ENCODE measurements at places on chromosomes 2 and 18.

DNA sequence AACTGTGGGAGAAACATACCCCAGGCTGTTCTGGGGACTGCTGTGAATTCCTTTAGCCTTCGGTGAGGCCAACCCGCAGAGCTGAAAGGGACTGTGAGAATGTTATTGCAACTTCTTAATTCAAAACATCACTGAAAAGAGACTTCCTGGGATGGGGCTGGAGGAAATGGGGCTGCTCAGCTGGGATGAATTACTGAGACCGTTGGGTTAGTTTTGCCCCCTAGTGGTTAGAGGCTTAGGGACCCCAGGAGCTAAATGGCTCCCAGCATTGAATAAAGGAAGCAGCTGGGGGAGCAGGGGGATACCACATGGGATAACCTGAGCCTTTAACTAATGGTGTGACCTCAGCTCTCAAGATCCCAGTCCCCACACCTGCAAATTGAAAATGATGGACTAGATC is 941.1 kb upstream of the FANCL start:
- DNase-seq: peak; percentile 8

DNA sequence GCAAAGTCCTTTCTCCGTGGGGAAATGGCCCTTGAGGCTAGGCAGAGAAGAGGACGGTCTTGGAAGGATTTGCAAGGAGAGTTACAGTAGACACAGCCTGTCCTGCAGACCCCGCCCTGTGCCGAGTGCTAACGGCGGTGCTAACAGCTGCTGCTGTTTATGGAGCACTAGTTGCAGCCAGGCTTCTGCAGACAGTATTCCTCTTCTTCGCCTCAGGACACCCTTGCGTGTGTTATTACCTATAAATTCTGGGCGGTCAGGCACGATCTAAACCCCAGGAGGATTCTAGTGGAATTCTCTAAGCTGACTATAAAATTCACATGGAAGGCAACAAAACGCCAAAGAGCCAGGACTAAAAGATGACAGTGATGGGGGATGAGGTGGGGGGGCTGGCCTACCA is 139.8 kb downstream of the GLI2 start:
- no peak for DNase-seq

DNA sequence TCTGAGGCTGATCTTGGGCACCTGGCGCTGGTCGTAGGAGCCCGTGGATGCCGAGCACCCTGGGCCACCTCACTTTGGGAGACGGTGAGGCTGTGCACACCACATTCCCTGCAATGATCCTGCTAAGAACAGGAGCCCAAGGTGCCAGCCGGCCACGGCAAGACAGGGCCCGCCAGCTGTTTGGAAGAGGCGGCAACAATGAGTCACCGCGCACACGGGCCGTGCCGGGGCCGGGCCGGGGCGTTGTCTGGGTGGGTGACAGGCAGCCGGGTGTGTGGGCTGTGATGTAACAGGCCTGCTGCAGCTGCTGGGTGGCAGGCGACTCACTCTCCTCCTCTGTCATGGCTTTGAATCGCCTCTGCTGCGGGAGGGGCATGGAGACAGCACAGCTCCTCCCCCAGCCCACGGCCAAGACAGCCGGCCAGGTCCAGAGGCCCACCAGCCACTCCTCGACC is 49.7 kb upstream of the ODC1 start:
- no peak for DNase-seq

GRCh38 chr2:150832686-150833085 is 345.2 kb upstream of the RND3 start:
- no peak for DNase-seq

DNA sequence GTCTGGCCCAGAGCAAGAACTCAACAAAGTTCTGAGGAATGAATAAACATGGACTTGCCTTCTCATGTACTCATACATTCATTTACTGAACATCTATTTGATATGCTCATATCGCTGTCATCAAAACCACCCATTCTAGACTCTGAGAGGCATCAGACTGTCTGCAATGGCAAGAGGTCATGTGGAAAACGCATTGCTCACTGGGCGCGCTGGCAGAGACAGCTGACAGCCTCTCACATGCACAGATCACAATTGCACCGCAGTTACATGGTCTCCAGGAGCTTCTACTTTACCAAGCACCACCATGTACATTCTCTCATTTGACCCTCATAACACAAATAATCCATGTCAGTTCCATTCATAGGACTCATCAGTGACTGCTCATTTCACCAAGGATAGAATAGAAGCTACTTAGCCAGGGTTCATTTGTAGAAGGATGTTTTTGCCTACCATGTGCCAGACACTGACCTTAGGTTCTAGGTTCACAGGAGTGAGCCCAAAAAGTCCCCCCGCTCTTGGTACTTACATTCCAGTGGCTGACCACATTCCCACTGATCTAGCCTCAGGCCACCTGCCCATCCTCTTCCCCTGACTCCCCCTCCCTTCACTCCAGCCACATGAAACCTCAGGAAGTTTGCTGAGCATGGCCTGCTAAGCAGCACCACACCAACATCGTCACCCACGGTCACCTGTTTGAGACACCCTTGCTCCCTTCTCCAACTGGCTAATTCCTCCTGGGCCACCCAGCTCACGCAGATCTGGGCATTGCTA is 6.1 kb downstream of the FAM124B start:
- no peak for DNase-seq

DNA sequence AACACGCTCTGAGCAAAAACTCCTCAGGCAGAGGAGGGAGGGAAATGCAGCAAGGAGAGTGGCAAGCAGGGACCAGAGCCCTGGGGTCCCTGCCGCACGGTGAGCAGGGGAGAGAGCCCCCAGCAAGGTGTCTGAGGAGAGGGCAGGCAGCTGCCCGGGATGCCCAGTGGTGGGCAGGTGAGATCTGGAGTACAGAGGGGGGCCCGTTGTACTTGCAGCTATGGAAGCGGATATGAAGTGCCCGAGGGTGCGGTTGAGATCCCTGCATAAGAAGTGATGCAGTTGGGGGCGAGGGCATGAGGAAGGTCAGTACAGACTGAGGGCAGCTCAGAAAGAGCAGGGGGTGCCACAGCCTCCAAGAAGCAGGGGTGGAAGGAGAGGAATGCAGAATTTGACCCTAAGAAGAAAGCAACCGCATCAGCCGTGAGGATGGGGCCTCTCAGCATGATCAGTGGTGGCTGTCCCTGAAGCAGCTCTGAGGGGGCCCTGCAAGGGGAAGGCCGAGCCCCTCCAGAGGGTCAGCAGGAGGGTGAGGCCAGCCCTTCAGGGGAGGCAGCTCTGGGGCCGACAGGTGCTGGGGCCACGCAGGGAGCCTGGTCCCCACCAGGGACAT is 29.4 kb downstream of the MTERF4 start:
- DNase-seq: no peak

DNA sequence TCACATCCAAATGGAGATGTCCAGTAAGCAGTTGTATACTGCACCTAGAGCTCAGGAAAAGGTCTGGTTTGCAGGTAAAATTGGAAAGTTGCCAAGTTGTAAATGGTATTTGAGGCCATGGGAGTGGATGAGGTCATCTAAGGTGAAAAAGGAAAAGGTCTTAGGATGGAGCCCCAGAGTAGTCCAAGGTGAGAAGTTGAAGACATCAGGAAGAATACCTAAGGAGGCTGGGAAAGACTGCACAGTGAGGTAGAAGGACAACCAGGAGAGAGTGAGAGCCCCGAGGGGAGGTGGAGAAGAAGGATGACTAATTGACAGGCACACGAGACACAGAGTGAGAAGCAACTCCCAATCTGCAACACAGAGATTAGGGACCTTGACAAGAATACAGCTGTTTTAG is 10.7 kb downstream of the DPP4 start:
- DNase-seq: no peak

- no peak for DNase-seq
Measured at GRCh38 chr2:241036397-241036963, 38.1 kb downstream of the SNED1 start.

DNA sequence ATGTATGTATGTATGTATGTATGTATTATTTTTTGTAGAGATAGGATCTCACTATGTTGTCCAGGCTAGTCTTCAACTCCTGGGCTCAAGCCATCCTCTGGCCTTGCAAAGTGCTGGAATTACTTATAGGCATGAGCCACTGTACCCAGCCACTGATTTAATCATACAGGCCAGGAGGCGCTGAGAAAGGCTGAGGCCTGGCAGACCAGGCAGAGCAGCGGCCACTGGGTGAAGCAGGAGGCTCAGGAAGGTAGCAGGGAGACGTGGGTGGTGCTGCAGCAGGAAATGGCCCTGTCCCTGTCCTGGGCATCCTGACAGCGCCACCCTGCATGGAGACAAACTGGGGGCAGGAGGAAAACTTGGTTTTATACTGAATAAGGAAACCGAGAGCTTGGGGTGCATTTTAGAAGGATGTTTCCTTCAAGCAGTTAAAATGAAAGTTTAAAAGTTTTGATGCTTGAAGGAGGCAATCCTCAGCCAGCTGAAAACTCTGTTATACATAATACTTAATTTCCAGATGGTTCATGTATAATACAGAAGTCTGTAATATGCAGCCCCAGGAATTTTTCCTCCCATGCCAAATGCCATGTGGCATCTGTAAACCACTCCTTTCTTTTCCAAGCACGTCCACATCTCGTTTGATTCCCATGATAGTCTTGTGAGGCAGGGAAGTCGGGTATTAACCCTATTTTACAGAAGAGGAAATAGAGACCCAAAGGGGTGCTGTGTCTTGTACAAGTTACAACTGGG is 182.4 kb downstream of the CELF4 start:
- no peak for DNase-seq

- DNase-seq: no peak
Measured at GRCh38 chr18:71485611-71486010, 1058.5 kb downstream of the CBLN2 start.

DNA sequence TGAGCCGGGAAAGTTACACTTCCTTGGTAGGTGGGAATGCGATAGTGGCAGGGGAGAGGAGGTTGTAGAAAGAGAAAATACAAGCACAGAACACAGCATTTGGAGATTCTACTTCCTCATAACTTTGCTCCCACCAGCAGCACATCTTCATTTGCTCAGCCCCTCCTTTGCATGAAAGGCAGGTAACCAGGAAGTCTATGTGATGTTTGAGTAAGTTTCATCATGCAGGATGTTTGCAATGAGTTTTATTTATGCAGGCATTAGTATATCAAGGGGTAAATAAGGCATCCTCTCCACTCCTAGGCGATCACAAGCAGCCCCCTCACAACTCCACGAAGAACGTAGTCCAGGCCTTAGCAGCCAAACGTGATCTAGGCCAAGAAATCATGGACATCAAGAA is 5.0 kb downstream of the RNF152 start:
- DNase-seq: no peak

DNA sequence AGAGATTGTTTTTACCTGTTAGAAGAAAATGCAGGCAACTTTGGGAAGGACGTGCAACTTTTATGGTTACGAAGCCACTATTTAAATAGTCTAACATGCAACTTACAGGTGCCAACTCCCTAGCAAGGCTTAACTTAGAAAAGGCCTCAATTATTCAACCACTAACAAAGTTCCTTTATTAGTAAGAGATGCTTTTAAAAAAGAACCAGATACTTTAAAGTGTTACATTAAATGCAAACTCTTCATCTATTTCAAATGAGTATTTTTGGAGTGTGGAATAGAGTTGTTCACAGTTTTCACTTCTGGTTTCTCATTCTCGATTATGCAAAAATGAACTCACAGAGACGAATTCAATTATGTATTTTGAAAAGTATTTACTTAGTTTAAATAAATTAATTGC is 51.7 kb downstream of the PELI1 start:
- no peak for DNase-seq

DNA sequence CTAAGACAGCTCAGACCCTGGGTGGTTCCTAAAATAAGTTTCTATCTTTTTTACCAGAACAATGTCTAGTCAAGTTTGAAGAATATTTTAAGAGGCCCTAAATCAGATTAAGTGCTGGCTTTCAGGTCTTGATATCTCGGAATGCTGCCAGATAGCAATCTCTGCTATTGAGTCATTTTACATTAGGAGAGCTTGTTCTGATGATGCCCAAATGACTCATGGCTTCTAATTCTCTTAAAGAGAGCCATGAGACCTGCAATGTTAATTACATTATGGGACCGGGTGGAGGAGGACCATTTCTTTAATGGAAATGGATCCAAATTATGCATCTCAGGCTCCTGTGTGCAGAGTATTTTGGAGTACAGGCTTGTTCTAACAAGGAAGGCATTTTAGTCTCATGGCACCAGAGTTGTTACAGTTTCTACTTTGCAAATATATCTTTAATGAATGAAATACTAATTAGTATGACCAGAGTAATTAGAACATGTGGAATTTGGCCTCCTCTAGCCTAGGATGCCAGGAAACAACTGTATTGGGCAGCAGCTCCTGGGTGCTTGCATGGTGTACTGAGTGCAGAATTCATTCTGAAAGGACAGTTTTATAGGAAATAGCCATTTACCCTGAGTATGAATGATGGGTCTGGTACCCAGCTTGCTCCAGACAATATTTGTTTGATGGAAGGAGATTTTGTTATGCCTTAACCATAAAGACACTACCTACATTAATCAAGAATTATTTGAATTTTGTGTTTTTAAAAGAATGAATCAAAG is 94.0 kb upstream of the SULT1C3 start:
- DNase-seq: no peak

- DNase-seq: no peak
Measured at GRCh38 chr2:4357121-4357520, 653.7 kb downstream of the DCDC2C start.

GRCh38 chr18:3263132-3263700 is 1.3 kb downstream of the MYL12B start:
- no peak for DNase-seq

- DNase-seq: no peak
Measured at GRCh38 chr2:232874677-232875223, 4.7 kb downstream of the SNORC start.

DNA sequence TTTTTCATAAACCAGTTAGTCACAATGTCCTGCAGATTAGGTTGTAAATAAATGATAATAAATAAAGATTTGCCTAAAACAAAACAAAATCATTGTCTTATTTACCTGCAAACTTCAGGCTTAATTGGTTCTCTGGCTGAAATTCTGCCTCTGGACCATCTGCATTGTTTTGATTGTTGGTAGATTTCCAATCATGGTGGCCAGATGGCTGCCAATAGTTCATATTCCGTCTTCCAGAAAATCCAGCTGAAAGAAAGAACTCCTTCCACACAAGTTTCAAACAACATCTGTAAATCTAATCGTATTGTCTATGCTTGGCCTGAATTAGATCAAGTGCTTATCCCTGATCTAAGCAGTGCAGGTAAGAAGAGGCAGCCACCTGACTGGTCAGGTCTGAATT is 771.1 kb upstream of the ZEB2 start:
- no peak for DNase-seq

DNA sequence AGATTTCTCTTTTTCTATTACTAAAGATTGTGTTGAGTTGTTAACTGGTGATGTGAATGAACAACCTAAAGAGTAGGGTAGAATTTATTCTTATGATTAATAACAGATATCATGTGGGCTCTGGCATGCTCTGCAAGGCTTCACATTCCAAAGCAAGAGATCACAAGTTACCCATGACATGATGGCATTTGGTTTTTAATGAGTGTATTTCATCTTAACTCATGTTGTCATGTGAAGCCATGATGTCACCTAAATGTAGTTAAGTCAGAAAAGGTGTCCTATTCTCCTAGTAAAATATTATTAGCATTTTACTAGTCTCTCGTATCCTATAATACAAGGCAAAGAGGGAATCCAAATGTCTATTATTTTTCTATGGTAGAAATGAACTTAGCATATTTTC is 678.0 kb downstream of the ARHGAP15 start:
- no peak for DNase-seq

Measured in renal cortex interstitium (tissue), 15 donors.